WERI-Rb-1 (cell line): ENCODE measurements at places on chromosomes 7 and 10.

GRCh38 chr7:138886501-138886917 is 88.5 kb upstream of the ATP6V0A4 start:
- peak; percentile 22 for DNase-seq

GRCh38 chr10:75688506-75689300 is 257.3 kb downstream of the LRMDA start:
- DNase-seq, result no peak

DNA sequence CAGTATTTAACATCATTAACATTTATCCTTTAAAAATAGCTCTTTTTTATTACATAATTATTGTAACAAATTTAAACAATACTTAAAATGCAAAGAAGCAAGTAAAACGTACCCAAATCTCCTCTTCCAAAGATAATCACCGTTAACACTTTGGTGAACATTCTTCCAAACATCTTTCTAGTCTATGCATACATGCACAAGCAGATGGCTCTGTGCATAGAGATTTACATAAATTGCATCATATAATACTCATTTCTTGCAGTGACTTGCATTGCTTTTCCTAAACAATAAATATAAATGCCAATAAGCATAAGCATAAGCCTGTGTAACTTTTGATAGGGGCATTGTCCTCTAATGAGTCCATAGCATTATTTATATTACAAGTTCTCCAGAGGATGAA is 89.4 kb upstream of the PALS2 start:
- no peak for DNase-seq

- DNase-seq, result no peak
These were observed 86.5 kb downstream of the OTUD1 start for GRCh38 chr10:23525406-23525805.

DNA sequence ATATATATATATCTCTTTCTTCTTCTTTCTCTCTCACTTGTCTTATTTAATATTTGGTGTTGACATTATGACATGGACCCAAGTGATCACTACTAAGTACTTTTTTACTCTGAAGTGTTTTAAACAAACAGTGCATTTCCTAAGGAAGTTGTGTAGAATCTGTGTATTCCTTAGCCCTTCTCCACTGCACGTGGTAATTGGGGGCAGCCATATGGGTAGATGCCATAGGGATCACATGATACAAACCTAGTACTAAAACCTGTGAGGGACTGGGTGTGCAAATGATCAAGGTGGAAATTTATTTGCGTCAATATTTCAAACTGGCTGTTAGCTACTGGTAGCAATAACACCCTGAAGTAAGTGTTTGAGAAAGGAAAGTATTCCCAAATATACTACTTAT is 25.0 kb downstream of the THSD7A start:
- no peak for DNase-seq

DNA sequence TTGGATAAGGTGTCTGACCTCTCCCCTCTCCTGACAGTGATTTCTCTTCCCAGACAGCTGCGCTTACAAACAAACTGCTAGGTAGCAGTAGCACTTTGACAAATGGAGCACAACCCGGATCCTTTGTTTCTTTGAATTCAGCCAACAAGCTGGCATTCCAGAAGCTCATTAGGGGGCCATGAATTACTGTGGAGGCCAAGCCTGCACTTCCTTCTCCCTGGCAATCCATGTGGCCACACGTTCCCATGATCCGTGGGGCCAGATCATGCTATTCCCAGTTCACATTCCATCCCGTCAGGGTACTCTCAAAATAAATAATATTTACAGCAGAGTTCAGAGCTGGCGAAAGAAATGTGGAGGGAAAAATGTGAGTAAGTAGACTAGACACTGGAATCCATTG is 172.4 kb downstream of the PRPF18 start:
- DNase-seq, result no peak

DNA sequence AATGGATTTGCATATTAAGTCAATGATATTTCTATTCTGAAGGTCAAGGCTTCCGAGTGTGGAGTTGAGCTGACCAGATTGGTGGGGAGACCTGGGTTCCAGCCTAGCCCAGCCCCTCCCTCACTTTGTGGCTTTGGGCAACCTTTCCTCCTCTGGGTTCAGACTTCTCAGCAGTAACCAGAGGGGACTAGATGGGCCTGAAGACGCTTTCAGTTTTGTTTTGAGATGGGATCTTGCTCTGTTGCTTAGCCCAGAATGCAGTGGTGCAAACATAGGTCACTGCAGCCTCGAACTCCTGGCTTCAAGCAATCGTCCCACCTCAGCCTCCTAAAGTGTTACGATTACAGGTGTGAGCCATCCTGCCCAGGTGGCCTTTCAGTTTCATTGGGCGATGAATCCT is 68.1 kb upstream of the LEP start:
- DNase-seq, result no peak

DNA sequence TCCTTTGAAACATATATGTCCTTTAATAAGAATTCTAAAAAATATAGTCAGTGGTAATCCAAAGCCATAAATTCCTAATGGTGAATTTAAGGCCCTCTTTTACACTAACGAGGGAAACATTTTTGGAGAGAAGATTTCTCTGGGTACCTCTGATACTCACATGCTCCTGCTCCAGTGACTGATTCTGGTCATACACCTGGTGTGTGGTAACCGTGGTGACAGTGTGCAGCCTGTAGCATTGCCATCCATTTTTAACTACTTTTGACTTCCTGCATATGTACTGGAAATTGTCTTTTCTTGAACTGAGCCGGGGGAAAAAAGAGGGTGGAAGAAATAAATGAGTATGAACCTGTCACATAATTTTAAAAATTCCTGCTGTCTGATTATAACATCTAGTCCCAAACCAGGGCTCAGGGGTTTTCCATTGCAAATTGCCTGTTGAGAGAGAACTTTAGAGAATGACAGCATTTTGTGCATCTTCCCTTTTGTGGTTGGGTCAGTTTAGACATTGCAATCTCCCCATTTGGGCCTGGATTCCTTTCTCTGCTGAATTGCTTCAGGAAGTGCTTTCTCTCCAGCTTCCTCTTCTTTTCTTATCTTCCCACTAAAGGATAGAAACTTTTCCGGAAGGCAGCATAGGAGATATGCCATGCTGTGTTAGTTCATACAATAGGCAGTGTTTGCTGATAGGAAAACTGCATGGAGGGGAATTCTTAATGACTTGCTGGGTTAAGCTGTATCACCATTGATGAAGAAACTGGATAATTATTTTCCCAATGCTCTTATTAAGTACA is 125.5 kb downstream of the GRM3 start:
- no peak for DNase-seq

DNA sequence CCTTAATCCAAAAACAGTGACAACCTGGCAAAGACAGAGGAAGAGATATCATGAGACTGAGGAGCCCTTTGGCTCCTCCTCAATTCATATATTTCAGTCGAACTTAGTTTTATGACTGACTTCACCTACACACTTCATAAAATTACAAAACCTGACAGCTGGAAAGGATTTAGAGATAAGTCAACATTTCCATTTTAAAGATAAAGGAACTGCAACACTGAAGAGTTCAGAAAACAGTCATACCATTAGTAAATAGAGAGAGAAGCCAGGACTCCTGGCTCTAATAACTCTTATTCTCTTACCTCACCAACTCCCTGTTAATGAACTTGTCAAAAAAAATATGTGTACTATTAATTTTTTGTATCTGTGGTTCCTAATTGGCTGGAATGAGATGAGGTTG is 141.0 kb upstream of the COL1A2 start:
- DNase-seq, result no peak

GRCh38 chr10:73263693-73264347 is 11.4 kb upstream of the MRPS16 start:
- no peak for DNase-seq
